Right atrium auricular region (tissue), 2 donors: ENCODE measurements at places on chromosomes 11 and 22.

GRCh38 chr11:117410861-117411710 is 83.4 kb downstream of the CEP164 start:
- no peak for DNase-seq

GRCh38 chr11:35558513-35558912 is 33.1 kb upstream of the PAMR1 start:
- no peak for DNase-seq

GRCh38 chr11:75589933-75590332 is 27.9 kb downstream of the SERPINH1 start:
- DNase-seq, result no peak

DNA sequence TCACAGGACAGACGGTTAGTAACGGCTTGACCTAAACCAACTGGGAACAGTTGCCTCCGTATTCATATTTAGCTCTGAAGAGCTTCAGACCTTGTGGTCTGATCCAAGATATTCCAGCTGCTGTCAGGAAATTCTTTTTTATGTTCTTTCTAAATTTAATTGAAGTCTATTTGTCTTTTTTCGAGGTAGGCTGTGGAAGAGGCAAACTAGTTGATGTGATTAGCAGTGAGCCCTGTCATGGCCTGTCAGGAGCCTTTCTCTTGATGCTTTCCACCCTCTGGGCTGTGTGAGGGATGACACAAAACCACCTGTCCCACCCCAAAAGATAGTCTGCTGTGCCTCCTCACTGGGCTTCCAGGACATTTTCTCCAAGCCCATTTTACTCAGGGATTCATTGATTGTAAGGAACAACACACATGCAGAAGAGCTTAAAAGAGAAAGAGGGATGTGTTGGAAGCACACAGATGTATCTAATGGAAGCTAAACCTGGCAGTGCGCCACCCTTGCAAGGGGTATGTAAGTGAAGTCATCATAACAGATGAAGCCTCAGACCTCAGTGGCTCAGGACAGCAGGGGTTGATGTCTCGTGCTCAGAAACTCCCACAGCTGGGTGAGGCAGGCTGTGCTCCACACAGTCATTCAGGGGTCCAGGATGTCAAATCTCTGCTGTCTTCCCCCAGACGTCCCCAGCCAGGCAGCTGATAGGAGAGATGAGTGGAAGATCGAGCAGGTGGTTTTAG is 170.0 kb downstream of the NCAM1 start:
- no peak for DNase-seq

GRCh38 chr11:119056421-119056999 is 495 bp downstream of the HYOU1 start:
- DNase-seq, result no peak

GRCh38 chr11:71240865-71241691 is 11.3 kb downstream of the SHANK2 start:
- no peak for DNase-seq

DNA sequence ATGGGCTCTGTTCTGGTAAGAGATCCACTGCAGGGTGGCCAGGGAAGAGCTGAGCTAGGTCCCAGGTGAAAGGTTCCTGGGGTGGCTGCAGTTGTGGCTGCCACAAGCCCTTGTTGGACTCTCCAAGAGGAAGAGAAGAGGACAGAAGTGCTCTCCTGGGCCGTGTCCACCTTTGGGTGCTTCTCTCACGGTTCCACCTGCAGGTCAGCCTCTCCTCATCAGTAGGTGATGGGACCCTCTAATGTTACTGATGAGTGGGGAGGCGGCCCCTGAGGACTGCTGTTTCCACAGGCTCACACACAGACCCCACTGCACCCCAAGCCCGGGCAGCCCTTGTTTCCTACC is 804.9 kb downstream of the BRD1 start:
- DNase-seq, result no peak

DNA sequence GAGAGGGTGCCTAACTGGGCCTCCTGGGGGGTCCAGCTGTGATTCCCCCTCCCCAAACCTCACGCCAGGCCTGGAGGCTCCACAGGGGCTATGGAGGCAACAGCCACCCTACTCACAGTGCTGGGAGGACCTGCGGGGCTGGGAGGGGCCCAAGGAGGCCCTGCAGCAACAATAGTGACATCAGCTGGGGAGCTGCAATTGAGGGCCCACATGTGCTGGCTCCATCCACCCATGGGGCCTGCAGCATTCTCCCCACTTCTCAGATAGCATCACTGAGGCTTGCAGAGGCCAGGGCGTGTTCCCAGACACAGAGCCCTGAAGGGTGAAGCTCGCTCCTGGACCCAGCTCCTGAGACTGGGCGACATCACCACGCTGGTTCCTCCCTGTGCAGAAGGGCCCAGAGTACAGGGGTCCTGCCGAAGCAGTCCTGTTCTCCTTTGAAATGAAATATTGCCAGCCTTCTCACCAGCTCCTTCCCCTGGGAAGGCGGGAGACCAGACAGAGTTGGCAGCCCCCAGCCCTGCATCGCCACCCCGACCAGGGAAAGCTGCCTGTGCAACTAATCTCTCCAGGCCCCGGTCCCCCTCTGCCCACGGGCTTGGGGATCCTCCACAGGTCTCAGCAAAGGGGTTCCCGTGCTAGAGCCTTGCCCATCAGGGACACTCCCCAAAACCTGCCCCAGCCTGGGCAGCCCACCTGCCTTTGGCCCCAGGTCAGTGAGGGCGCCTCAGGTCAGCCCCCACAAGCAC is 8.9 kb upstream of the TBX1 start:
- no peak for DNase-seq

GRCh38 chr22:35634015-35634414 is 14.2 kb upstream of the APOL6 start:
- DNase-seq, result no peak

DNA sequence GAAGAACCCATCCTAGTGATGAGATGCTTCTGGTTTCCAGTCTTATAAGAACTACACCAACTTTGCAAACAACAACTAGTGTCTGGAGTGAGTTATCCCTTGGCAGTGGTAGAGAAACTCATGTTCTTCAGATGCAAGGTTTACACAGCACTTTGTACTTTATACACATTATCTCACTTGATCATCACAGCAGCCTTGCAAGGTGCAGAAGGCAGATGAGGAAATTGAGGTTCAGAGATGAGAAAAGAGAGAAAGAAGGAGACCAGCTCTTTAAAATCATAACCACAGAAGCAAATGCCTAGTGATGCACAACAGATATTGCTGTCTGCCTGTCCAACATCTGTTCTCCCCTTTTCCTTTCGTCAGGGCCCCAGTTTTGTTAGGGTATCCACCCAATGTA is 16.7 kb upstream of the CD44 start:
- no peak for DNase-seq

DNA sequence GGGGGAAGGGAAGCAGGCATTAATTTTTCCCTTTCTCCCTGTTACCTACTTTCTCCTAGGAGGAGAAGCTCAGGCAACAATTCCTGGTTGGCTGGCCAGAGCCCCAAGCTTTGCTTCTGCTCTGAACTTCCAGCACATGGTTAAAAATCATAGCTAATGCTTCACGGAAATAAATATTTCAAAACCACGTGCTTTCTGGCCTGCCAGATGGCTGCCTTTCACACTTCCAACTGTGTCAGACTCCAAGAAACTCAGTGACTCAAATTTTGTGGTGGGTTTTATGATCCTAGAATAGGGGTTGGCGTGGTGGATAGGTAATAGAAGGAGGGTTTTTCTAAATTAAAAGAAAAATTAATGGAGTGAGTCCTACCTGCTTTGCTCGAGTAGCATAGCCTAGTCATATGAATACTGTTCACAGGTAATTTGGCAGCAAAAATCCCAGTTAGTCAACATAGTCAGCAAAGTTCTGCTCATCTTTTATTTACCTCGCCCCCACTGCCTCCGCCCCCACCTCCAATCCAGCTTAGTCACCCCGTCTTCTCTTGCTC is 58.6 kb downstream of the SC5D start:
- DNase-seq, result no peak

GRCh38 chr22:44026630-44027511 is 2.8 kb downstream of the PARVB start:
- DNase-seq, result peak; percentile 93

DNA sequence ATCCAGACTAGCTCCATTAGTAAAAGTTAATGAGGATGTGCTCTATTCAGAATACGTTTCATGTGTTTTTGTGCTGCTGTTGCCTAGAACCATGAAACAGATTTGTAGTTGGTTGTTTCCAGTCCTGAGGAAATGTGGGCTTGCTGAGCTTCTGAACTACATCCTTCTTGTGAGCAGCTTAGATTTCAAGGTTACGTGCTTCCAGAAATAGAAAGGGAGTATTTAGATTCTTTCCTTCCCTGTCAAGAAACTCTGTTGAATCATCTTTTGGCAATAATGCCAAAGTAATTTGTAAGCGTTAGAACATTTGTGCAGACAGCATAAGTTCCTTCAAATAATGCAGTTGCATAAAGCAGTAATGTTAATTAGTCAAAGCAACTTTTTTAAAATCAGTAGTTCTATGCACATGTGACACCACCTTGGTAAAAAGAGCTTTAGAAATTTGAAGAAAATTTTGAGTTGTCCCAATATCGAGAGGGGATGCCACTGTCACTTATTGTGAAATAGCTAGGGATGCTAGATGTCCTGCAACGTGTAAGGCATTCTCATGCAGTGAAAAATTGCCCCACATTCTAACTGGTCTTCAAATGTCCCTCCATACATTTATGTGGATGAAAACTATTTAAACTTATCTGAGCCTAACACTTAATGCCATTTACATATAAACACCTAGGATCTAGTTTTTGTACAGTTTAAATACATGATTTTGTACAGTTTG is 169.6 kb downstream of the ETS1 start:
- DNase-seq, result no peak

GRCh38 chr22:38756711-38757463 is 1.1 kb upstream of the SUN2 start:
- no peak for DNase-seq
